NCI-H187 (cell line): ENCODE measurements at places on chromosomes 2 and 18.

DNA sequence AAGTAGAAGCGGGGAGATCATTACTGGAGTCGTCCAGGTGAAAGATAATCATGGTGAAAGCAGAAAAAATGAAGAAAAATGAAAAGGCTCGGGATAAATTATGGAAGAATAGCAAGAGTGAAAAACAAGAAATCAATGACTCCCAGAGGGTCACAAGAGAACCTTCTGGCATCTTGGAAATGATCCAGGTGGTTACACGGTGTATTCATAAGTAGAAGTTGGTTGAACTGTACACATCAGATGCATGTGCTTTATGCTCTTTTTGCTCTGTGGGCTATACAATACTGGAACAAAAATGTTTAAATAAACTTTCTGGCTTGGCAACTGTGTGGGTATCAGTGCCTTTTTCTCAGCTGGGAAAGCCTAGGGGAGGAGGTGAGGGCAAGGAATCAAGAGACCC, 348.9 kb downstream of the RND3 start:
- DNase-seq = no peak

- DNase-seq = no peak
Measured at GRCh38 chr18:43274526-43274925, 2.8 kb downstream of the SYT4 start.

DNA sequence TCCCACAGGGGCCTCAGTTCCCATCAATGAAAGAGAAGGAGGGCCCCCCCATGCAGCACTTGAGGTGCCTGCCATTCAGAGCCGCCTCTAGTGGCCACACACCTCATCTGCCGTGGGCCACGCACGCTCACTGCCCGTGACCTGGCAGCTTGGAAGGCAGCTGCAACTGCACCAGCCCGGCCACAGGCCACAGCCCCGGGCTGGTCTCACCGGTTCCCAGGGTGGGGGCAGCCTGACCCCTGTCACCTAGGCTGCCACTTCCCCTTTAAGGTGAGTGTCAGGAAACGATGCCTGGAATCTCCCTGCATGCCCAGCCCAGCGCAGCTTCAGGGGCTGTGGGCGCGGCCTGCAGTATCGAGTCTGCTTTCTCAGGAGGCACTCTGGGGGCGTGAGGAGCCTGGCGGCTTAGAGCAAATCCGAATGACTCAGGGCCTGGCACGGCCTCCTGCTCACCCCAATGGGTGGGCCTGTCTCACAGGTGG, 2.6 kb downstream of the MAB21L4 start:
- DNase-seq = no peak

- no peak for DNase-seq
Measured at GRCh38 chr2:235234736-235235135, 259.1 kb upstream of the AGAP1 start.

DNA sequence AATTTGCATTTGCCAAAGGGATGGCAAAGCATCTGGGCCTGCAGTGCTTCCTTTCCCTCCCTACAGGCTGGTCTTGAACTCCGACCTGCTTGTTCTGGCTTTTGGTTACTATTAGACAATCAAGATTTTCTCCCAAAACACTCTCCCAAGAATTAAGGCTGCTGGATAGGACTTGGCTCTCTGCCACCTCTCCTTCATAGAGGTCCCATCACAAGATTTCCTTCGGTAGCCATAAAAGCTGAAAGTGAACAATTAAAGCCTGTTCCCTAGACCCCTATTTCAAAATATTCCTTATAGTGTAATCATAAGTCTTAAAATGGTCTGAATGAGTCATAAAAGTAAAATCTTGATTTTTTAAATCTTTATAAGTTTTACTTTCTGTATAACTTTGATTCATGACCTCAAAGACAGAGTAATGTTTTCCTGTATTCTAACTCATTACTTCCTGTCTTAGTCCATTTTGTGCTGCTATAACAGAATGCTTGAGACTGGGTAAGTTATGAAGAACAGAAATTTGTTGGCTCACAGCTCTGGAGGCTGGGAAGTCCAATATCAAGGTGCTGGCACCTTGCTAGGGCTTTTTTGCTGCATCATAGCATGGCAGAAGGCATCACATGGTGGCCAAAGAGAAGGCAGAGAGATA, 37.8 kb upstream of the TNP1 start:
- no peak for DNase-seq

- no peak for DNase-seq
Measured at GRCh38 chr2:188170356-188170755, 121.3 kb upstream of the GULP1 start.

DNA sequence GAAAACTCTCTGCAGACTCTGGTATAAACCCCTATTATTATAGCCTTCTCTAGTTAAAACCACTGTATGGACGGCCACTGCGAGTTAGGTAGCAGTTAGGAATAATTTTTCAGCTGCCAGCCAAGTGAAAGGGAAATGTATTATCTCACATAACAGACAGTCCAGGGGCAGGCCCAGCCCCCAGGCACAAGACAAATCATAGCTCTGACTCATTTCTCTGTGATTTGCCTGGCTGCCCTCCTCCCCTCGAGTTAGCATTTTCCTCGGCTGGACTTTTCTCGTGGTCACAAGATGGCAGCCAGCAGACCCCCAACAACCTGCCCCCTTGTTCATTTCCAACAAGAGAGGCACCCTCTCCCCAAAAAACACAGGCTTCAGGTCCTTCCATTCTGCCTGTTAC, 10.5 kb downstream of the VIT start:
- no peak for DNase-seq

DNA sequence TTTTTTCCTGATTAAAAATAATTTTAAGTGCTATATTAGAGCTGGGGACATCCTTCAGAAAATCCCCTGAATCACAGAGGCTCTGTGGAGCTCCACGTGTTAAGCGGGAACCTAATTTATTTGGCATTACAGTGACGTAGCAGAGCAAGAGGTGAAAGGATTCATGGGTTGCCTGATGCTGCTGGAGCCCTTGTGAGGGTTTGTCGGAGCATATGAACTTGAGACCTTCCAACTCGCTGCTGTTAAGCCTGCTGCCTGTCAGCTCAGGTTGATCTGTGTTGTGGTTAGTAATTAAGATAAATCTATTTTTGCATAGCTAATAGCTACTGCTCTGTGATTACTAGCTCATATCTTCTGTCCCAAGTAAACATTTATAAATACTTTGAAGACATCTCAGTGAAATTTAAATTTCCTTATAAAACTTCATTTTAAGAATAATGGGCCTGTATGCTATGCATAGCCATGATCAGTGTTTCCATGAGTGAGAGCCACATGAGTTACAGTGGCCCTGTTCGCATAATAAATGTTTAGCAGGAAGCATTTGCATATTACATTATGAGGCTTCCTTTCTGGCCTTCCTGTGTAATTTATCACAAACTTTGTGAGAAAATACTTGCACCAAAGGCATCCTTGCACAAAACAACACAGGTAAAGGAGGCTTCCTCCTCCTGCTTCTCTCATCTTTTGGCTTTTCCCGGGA, 438.9 kb downstream of the PTPRM start:
- no peak for DNase-seq

GRCh38 chr2:27754138-27754588, 17.4 kb upstream of the MRPL33 start:
- peak; percentile 25 for DNase-seq
